ENCODE measurements at places on chromosomes 2 and 18.

- no peak for DNase-seq
Observed at GRCh38 chr2:235776531-235776930, 282.7 kb downstream of the AGAP1 start.

- DNase-seq, result no peak
Observed at GRCh38 chr2:205133544-205133943, 548.8 kb upstream of the NRP2 start.

DNA sequence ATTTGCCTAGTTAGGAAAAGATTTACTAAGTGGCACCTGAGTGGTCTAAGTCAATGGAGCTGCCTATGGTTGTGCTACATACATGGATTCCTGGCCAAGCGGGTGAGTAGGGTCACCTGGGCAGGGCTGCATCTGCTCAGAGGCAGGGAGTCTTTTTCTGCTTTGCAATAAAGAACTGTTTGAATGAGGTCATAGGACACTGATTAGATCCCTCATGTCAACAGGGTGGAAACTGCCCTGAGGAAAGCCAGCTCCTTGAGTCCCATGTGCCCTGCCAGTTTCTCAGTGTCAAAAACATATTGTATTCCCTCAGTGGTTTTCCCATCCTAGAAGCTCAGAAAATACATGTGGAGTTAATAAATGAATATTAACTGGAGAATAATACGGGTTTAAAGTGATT lies 4.6 kb downstream of the LAMA3 start:
- DNase-seq, result no peak

GRCh38 chr2:30865892-30866681 lies 58.8 kb upstream of the CAPN13 start:
- no peak for DNase-seq

DNA sequence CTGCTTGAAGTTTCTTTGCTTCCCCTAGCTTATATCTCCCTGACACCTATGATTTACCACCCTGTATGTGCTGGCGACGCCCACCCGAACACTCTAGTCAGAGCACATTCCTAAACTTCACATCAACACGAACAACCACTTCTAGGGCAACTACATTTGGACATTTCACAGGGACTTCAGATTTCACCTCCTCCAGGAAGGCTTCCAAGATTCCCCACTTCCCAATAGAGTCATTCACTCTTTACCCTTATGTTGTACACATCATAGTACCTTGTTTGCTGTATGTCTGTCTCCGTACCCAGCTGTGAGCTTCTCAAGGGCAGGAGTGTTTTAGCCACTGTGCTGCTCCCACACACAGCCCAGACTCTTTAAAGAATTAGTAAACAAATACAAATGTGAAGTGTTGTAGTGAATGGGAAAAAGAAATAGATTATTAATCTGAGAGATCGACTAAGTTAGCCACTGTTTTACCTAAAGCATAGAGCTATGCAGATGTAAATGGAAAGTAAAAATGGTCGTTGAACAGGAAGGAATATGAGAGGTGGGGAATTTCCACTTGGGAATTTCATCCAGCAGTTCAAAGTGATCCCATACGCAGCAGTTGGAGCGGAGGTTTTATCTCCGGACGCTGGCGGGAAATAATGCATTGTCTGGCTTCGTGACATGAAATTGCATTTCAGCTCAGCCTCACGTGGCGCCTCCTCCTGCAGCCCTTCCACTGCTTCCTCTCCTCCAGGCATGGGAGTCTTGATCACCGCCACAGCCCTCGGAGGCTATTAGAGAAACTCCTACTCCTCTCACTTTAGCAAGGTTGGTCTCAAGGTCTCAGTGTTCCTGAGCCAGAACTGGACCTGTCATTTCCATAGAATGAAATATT lies 233.4 kb upstream of the COPS8 start:
- no peak for DNase-seq

DNA sequence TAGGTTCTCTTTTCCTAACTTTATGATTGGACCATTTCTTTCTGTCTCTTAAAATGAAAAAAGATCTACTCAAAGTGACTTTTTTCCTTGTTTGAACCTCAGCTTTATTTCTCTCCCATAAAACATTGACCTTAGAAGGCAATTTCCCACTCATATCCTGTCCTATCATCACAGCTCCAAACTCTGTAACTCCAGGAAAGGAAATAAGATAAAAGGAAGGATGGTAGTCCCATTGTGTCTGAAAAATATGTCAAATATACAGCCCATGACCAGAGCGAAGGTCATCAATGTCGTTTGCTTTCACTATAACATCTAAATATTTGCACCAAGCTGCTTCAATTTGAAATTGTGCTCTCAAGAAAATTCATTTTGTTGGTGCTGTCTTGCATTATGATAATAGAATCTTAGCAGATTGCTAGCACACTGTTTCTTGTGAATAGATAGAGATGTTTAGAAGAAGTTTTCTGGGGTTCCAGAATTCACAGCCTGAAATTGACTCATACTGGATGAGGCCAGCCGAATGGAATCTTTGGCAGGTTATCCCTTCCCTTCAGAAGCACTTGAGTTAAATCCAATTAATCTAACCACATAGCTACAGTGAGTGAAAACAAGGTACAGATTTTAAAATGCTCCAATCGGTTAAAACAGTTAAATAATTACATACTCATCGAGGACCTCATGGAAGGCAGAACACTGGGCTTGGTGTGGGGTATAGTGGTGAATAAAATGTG lies 95.1 kb downstream of the CRIM1 start:
- no peak for DNase-seq

- no peak for DNase-seq
Observed at GRCh38 chr18:7370375-7370774, 139.5 kb downstream of the LRRC30 start.

GRCh38 chr2:152093464-152093863 lies 5.4 kb downstream of the CACNB4 start:
- no peak for DNase-seq

DNA sequence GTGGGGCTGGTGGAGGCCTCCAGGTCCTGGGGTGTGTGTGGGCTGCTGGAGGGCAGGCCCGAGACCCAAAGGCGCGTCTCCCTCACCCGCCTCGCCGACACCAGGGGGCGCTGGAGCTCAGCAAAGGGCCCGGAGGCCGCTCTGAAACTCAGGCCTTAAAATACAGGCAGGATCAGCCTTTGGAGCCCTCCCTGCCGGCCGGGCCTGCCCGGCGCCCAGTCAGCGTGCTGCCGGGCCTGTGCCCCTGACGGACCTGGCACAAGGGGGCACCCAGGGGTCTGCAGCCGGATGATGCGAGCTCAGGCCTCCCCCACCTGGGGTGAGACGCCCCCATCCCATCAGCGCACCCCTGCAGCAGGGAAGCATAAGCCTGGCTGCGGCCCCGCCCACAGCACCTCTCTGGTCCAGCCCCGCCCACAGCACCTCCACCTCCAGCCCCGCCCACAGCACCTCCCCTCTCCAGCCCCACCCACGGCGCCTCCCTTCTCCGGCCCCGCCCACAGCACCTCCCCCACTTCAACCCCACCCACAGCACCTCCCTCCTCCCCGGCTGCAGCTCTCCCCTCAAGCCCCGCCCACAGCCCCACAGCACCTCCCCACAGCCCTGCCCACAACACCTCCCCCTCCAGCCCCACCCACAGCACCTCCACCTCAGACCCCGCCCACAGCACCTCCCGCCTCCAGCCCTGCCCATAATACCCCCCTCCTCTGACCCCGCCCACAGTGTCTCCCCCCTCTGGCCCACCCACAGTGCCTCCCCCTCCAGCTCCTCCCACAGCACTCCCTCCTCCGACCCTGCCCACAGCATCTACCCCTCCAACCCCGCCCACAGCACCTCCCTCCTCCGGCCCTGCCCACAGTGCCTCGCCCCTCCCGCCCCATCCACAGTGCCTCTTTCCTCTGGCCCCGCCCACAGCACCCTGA lies 92.8 kb upstream of the OTOS start:
- peak; percentile 71 for DNase-seq

DNA sequence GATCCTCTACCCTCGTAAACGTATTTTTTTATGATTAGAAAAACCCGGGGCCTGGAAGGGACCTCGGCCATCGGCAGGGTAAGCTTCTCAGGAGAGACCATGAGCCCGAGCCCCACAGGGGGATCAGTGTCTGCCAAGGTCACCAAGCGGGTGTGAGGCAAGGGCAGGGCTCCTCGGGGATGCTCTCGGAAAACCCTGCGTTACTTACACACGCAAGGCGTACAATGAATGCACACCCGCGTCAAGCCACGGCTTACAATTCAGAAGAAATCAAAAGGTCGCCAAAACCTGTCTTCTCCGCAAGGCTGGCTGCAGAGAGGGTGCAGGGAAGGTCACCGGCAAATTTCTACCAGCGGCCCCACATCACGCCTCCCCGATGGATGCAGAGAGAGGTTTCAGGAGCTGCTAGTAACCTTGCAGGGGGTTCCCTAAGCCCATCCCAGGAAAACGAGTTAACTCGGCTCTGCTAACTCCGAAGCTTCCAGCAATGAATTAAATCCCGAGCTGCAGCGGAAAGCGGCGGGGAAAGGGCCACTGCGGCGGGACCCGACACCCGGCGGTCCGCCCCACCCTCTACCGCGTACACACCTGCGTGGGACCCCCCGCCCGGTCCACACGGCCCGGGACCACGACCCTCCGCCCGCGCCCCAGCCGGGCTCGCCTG lies 638 bp downstream of the ST3GAL5 start:
- DNase-seq, result peak; percentile 34

DNA sequence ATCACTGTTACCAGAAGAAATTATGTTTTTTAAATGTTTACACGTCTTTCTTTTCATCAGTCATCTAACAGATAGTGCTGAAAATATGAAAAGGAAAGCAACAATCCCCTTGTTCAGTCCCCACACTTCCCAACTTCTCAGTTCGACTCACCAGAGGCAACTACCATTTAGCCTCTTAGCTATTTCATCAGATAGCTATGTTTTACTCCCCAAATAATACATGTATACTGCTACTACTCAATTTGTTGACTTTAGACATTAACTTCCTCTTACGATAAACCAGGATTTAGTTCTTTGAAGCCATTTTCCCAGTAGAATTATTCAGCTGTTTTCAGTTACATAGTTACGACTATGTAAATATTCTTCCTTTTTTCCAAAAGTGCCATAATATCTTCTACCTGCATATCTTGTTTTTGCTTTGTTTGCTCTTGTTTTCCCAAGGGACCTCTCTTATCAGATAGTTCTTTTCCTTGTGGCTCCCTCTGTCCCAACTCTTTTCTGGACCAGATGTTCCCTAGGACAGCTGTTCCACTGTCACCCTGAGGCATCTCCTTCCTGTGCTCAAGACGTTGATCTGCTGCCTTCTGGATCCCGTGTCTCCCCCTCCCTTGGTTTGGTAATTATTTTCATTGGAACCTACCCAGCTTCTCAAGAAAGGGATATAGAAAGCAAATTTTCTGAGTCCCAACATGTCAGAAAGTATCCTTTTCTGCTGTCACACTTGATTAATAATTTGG lies 289.3 kb upstream of the TANK start:
- DNase-seq, result no peak

DNA sequence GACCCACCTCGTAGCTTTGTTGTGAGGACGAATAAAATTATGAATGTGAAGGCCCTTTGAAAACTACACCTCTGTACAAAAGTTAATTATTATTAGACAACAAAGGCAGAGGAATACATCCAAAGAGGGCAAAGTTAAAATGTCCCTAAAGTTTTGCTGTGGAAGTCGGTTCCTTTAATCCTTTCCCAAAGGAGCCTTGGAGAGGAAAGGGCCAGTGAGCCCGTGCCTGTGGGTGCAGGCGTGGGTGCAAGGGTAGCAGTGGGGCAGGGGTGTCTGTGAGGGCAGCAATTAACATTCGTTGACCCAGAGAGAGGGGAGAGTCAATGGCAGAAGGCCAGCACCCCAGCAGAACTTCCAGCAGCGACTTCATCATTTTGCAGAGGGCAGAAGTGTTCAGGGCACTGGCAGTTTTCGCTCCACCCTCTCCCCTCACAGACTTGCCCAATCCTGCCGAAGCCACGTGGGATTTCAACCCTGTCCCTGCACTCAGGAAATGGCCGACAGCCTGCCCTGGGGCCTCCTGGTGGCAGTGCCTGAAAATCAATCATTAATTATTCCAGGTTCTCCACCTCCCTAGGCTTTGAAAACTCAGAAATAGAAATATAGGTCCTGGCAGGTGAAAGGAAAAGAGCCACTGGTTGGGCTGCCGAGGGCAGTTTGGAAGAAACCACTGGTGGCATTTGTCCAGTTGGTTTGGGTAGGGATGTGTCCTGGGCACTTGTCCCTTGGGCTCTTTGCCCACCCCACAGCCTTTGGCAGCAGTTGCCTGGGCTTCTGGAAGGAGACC lies 4.2 kb upstream of the PAX8 start:
- DNase-seq, result no peak

GRCh38 chr18:55997151-55997561 lies 409.2 kb upstream of the TCF4 start:
- no peak for DNase-seq

GRCh38 chr18:42536442-42536841 lies 579.0 kb downstream of the RIT2 start:
- no peak for DNase-seq

DNA sequence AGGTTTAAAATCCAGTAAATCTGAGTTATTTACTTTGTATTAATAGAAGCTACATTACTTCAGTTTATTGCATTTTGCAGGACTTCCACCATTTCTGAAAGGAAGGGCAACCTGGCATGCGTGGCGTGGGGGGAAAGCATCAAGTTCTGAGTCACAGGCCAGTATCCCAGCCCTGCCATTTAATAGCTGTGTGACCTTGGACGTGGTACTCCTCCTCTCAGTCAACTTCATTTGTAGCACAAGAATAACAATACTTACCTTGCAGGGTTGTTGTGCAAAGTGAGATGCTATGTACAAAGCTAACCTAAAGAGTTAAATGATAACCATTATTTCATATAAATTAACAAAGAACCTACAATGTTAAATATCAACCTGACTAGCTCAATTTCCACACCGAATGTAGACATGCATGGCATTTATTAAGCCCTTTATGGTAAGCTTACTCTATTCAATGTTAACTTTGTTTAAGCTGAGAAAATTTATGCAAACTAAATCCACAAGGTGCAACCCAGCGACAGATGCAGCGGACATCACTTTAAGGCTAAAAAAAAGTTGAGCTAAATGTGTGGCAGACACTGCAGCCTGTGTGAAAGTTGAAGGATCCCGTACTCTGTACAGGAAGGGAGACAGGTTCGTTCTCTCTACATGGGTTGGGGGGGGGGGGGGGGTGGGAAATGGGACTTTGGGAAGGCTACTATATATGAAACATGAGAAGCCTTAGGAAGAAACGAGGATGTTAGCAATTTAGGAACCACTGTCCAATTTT lies 17.2 kb upstream of the STPG4 start:
- DNase-seq, result no peak

DNA sequence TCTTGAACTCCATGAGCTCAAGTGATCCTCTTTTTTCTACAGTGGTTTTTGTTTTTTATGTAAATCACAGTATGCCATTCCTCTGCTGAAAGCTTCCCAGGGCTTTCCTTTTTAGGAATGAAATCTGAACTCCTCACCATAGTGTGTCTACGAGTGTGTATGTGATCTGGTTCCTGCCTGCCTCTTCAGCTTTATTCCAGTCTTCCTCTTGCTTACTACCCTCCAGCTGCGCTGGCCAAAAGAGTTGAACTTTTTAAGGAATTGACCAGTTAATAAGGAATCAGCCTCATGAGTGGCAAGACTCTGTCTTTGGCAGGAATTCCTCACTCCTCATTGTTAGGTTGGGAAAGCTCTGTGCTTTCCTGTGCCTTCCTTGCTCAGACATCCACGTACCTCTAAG lies 4.0 kb downstream of the CCT7 start:
- no peak for DNase-seq
